GM12878 (cell line): ENCODE measurements at places on chromosomes 4 and X.

DNA sequence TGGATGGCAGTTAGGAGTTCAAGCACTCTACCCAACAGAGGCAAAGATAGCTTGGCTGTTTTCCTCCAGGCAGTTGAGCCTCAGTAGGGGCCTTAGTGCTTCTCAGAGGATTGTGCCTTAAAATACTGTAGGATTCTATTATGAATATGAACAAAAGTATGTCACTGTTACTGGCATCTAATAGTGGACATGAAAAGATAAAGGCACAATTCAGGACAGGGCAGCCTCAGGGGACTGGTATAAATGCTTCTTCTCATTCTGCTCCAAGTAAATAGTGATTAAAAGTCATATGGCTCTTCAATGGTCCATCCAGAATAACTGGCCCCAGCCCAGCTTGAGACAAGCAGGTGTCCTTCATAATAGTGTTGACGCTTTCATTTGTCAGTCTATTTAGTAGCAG is 17.7 kb downstream of the COL4A6 start:
- DNase-seq, result no peak

GRCh38 chr4:137768196-137768595 is 235.9 kb upstream of the PCDH18 start:
- DNase-seq, result no peak

GRCh38 chrX:18855919-18856644 is 127.8 kb downstream of the PHKA2 start:
- DNase-seq, result peak; percentile 90

GRCh38 chr4:77174426-77174825 is 17.4 kb downstream of the CCNG2 start:
- DNase-seq, result no peak

DNA sequence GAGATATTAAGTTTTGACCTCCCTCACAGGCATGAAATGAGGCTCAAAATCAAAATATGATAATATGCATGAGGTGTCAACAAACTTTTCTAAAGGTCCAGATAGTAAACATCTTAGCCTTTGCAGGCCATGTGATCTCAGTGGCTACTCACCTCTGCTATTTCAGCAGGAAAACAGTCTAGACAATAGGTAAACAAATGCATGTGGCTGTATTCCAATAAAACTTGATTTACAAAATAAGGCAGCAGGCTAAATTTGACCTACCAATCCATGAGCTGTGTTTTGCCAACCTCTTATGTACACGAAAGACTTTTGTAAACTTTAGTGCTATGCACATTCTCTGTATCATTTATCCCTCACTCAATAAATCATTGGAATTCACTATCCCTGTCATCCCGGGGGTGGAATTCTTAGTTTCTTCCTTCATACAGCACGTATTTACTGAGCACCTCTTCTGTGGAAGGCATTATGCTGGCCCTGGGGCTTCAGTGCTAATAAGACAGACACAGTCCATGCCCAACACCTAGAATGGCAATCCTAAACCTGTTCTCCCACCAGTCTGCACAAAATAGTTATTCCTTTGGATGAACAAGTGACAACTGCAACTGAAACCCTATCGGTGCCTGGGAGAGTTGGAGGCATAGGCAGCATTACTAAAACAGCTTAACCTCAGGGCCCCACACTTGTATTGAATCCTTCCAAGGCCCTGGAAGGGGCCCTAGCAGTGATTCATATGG is 19.9 kb downstream of the MAGEB17 start:
- no peak for DNase-seq

GRCh38 chrX:24025741-24026403 is 1.1 kb downstream of the KLHL15 start:
- DNase-seq, result no peak

DNA sequence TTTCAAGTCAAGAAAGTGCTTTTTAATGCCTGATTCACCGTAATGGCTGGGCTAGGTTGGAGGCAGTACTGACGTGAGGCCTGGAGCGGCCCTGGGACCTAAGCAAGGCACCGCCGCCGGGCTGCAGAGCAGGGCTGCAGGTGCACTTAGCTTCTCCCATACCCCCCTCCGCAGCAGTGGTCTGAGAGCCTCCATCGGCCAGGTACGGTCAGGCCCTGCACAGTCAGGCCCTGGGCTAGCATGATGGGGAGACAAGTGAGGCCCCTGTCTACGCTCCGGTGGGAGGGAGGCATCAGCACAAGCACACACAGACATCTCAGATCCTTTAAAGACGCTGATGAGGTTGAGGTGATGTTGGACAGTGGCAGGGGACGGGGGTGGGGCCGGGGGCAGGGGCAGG is 4.7 kb downstream of the MAEA start:
- DNase-seq, result no peak

GRCh38 chr4:69849969-69850368 is 10.0 kb downstream of the SULT1E1 start:
- DNase-seq, result no peak

DNA sequence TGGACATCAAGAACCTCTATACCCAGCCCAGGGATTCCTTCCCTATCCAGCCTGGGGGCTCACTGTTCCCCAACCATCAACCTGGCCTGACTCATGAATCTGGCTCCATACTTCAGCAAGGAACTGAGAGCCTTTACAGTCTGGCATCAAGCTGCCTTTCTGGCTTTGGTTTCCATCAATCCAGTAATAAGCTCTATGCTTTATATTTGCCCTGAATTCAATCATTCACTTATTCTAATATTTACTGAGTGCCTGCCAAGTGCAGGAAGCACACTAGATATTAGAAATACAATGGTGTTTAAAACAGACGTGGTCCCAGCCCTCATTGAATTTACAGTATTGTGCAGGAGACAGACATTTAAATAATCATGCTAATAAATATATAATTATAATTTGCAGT is 114.8 kb upstream of the PLAC1 start:
- DNase-seq, result no peak

DNA sequence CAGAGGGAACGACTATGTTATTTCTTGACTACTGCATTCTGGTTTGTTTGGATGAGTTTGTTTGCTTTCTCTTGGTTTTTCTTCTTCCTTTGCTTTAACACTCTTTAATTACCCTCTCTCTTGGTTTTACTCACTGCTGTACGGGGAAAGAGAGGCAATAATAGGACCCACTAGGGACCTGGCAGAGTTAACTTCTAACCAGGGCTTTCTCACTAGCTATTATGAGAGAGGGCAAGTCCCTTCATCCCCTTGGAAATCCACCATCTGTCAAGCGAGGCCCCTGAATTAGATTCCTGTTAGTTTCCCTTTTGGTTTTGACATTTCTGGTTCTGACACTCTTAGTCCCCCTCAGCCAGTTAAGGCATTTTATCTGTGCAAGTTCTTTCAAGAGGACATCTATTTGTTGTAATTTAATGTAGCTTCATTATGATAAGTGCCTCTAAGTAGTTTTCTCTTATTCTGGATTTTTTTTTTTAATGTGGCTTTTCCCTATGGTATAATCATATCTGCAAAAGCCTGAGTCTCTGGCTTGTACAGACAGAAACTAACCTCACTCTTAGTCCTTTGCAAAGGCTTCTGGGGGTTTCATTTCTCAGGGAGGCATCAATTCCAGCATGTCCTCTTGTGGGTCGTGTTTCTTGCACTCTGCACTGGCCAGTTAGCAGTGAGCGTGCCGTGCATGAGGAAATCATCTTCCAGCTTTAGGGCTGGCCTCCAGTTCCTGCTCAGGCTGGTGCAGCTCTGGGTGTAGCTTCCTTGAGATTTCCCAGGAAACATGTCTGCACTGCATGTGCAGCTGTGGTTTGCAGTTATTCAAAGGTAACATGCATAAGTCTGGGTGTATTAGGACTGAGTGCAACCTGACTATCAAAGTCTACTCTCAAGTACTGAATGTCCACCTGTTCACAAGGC is 221.3 kb downstream of the STIM2 start:
- DNase-seq, result peak; percentile 23

- DNase-seq, result no peak
These were observed 56.7 kb upstream of the TMEM131L start for GRCh38 chr4:153409412-153409811.
